Activated T-helper 1 cell treated with Interleukin-2 at 50 U/mL for 16 hours (primary cell): ENCODE measurements at places on chromosomes 1 and 21.

DNA sequence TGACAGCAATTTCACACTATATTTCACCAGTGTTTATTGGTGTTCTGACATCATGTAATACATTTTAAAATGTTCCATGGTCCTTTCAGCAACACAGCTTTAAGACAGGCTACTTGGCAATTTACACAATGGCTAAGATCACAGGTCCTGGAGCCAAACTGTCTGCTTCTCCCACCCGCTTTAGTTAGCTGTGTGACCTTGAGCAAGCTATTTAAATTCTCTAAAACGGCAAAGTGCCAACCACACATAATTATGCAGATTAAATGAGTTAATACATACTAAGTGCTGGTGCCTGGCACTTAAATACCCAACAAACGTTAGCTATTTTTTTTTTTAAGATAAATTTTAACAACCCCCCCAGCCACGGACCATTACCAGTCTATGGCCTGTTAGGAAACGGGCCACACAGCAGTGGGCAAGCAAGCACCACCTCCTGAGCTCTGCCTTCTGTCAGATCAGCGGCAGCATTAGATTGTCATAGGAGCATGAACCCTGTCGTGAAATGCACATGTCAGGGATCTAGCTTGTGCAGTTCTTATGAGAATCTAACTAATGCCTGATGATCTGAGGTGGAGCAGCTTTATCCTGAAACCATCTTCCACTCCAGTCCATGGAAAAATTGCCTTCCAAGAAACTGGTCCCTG, 26.9 kb downstream of the SOD1 start:
- DNase-seq: no peak

GRCh38 chr1:14970115-14970798, 183.3 kb upstream of the TMEM51 start:
- DNase-seq: no peak

DNA sequence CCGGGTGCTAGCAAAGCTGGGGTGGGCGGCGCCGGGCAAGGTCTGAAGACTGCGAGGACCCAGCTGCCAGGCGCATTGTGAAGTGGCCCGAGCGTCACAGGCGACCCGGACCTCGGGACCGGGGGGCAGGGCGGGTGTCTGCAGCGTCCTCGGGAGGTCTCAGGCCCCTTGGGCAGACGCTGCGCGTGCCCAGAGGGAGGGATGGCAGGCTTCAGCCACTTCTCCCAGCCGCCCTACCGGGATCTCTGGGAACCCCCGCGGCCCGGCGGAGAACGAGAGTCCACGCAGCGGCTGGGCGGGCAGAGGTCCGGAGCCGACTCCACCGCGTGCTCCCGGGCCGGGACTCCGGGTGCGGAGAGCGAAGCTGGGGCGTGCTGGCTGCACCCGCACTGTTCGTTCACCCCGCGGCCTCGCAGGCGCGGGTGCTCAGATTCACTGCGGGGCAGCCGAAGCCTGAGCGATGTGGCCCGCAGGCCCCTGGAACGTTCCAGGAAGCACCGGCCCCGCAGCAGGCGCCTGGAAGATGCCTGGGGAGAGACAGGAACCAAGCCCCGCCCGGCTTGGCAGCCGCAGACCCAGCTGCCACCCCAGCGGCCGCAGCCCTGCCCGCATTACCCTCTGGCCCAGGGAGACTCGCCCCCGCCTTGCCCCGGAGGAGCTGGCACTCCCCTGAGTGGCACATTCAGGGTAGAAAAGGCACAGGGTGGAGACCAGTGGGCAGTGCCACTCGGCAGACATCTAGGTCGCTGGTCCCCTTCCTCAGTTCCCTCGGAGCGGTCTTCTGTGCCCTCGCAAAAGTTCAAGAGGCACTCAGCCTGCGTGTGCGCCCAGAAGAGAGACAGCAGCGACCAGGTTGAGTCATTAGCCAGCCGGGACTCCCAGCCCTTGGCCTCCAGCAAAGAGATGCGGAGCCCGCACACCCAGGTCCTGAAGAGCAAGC, at the start of gene CCDC185:
Gene CCDC185 (plus strand): TSS at position 141 of the 940 bp plus-strand sequence. CDS start 61 bp downstream, at position 202.
- DNase-seq: no peak

GRCh38 chr21:42535602-42536171, 22.0 kb downstream of the SLC37A1 start:
- DNase-seq: no peak

DNA sequence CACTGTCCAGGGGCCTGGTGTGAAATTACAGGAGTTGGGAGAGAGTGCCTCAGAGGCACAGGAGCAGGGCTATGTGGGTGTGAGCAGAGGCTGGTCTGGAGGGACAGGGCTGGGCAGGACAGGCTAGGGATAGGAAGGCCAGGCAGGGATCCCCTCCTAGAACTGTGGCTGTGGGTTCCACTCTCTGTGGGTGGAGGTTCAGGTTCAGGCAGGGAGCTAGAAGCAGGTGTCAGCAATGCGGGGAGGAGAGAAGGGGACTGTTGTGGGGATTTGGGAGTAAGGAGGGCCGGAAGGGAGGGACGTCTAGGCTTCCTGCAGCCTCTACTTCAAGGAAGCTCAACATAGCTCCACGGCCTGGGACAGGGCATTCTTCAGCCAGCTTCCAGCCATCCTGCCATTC, 8.3 kb upstream of the GPR61 start:
- DNase-seq: no peak

- DNase-seq: no peak
These were observed 19.4 kb downstream of the PLEKHA6 start for GRCh38 chr1:204340081-204340889.

DNA sequence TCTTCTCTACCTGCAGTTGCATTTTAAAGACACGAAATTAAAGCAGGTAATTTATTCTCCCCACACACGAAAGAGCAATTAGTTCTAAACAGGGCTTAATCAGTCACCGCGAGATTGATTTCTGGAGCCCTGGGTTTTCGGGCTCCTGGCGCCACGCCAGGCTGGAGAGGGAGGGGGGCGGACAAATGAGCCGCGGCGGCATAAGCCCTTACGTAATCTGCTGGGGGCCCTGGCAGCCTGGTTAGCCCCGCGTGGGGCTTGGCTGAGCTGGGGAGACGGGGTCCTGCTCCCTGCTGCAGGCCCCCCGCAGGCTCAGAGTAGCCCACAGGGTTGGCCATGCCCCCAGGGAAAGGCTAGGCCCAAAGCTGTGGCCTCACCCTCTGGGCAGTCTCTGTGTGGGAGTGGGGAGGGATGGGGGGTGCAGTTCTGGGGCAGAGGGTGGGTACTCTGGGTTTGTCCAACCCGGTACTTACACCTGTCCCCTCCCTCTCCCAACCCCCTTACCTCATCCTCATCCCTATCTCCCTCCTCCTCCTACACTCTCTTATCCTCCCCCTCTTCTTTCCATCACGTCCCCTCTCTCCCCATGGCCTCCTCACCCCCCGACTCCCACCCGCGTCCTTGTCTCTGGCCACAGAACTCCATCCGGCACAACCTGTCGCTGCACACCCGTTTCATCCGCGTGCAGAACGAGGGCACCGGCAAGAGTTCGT, 19.9 kb downstream of the FOXO6 start:
- no peak for DNase-seq

GRCh38 chr1:93471911-93472310, 24.0 kb downstream of the FNBP1L start:
- DNase-seq: no peak

- no peak for DNase-seq
These were observed at the start of gene BECN2 for GRCh38 chr1:241957692-241958494. BECN2 (plus strand) TSS chr1:241957767; CDS start chr1:241957767, 0 bp downstream.

- DNase-seq: no peak
These were observed 68.2 kb upstream of the KCNJ6 start for GRCh38 chr21:37984416-37984815.

- no peak for DNase-seq
These were observed 234.0 kb downstream of the TM2D1 start for GRCh38 chr1:61490924-61491323.

- no peak for DNase-seq
These were observed 48.8 kb downstream of the DUSP10 start for GRCh38 chr1:221693087-221693486.

GRCh38 chr1:192741095-192741494, 67.7 kb upstream of the RGS2 start:
- no peak for DNase-seq

DNA sequence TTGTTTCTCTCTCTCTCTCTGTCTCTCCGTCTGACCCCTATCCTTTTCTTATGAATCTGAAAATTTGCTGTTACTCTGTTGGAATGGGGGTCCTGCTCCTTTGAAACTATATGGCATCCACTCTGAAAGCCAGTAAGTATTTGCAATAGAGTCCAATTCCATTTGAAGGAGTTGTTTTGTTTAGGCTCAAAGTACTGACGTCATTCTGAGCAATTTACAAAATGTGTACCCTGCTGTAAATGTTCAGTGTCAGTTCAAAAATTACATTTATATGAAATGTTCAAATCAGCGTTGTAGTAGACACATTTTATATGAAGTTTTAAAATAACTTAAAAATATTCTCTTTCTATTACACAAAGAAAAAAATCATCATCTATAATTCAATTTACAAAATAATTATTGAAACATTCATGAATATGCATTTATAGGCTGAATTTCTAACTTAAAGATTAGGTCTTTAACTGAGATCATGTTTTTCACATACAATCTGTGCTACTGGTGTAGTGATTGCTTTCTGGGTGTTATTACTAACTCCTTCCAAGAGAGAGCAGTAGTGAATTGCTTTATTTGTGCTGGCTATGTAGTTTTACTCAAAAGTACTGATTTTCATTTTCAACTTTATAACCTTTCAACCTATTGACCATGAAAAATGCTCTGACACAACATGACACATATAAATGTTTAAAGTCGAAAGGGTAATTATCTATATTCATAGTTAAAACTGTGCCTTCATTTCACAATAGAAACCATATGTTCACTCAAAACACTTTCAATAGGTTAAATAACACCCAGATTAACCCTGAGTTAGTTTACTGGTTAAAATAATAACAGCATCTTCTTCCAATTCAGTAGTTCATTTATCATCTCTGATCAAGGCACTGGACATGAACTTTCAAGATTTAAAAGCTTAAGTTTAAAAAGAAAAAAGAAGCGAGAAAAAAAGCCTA, 253.1 kb upstream of the ADGRL4 start:
- DNase-seq: no peak

GRCh38 chr1:29410476-29410875, 174.2 kb downstream of the PTPRU start:
- no peak for DNase-seq
